ENCODE measurements at places on chromosomes 13 and 19. TPM values are rescaled to one million over a fixed set of nuclear protein-coding genes. Genes with fewer than 3 reads are reported as not detected.

Gene NAPSA
- polyA plus RNA-seq: 3.3 TPM

Gene ZNF749
- 12.4 TPM for polyA plus RNA-seq

Gene LMTK3
- 76.5 TPM for polyA plus RNA-seq

Gene ATP4A
- 0.30 TPM for polyA plus RNA-seq

Gene SIRT6
- 45.4 TPM for polyA plus RNA-seq

Gene MAST1
- polyA plus RNA-seq: 112 TPM

GRCh38 chr13:48068952-48069351 is 26.0 kb downstream of the MED4 start:
- no peak for DNase-seq
- no peaks in the 10 kb centered on the region for H3K27me3 ChIP-seq
- H3K27ac ChIP-seq: no peak overlapping the region
- H3K4me1 ChIP-seq: no peaks in the 10 kb centered on the region
- no peak overlapping the region for H3K4me3 ChIP-seq

GRCh38 chr19:58042495-58043340 is 8.9 kb downstream of the ZSCAN1 start:
- no peak for DNase-seq
- peaks cover 12% of the 10 kb centered on the region for H3K4me1 ChIP-seq
- no peaks in the 10 kb centered on the region for H3K27me3 ChIP-seq
- no peak overlapping the region for H3K4me3 ChIP-seq
- H3K36me3 ChIP-seq: peaks cover 47% of the 10 kb centered on the region

GRCh38 chr19:46571495-46571894 is 29.6 kb upstream of the CALM3 start:
- H3K4me3 ChIP-seq: no peak overlapping the region
- no peak overlapping the region for H3K27ac ChIP-seq
- DNase-seq: no peak
- no peaks in the 10 kb centered on the region for H3K36me3 ChIP-seq
- no peaks in the 10 kb centered on the region for H3K27me3 ChIP-seq

DNA sequence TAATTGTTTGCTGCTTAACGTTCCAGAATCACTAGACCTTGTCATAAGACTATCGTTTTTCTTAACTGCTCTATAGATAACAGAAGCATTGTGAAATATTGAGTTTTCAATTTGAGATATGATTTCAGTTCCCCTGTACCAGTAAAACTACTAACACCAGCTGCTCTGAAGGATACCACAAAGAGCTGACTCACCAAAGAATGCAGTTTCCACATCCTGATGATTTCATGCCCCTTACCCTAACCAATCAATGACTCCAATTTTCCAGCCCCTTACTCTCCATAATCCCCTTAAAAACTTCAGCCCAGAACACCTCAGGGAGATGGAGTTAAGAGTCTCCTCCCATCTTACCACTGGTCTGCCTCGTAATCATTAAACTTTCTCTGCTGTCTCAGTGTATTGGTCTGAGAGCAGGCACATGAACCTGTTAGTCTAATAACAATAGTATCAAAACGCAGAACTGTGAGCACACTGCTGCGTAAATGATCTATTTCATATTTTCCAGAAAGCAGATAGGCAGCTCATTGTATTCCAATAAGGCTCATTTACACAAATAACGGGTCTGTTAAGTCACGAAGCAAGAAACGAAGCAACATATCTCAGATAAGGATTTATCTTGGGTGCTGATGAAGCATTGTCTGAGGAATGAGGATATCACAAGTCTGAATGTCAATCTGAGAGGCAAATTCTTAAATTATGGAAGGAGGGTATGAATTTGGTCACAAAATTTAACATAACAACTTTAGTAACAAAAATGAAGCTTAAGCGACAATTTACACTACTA is 14.1 kb upstream of the CCNA1 start:
- no peak for DNase-seq
- H3K36me3 ChIP-seq: no peaks in the 10 kb centered on the region
- H3K27ac ChIP-seq: no peak overlapping the region
- no peak overlapping the region for H3K4me3 ChIP-seq

GRCh38 chr13:24196593-24197197 is 36.2 kb downstream of the SPATA13 start:
- no peak overlapping the region for H3K27ac ChIP-seq
- no peak overlapping the region for H3K4me3 ChIP-seq
- no peaks in the 10 kb centered on the region for H3K27me3 ChIP-seq
- DNase-seq: no peak
- H3K4me1 ChIP-seq: no peaks in the 10 kb centered on the region

DNA sequence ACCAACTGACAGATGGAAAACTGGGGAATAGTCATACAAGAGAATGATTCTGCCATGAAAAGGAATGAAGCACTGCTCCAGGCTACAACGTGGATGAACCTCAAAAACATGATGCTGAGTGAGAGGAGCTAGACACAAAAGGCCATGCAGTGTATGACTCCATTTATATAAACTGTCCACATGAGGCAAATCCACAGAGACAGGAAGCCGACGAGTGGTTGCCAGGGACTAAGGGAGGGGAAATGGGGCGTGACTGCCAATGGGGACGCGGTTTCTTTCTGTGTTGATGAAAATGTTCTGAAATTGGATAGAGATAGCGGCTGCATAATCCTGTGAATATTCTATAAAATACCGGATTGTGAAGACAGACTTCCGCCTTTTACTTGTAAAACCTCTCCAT is 10.2 kb downstream of the SMIM7 start:
- H3K4me3 ChIP-seq: no peak overlapping the region
- H3K27me3 ChIP-seq: no peaks in the 10 kb centered on the region

DNA sequence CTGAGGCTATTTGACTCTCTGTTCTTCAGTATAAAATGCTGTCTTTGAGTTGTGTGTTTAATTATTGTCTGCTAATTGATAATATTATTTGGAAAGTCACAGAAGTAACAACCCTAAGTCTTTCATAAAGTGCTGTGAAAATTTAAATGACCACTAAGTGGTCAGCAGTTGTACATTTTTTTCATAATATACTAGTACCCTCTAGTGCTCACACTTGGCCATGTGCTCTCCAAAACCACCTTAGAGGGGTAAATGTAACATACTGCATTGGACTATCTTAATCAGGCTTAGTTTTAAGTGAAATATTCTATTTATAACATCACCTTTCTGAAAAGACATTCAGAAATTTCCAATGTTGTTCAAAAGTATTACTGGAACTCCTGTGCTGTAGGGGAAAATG is 745.3 kb downstream of the GPC5 start:
- H3K4me3 ChIP-seq: no peak overlapping the region
- no peaks in the 10 kb centered on the region for H3K27me3 ChIP-seq
- no peaks in the 10 kb centered on the region for H3K36me3 ChIP-seq
- H3K4me1 ChIP-seq: no peaks in the 10 kb centered on the region
- no peak for DNase-seq

GRCh38 chr19:17957149-17957849 is 9.6 kb upstream of the KCNN1 start:
- H3K4me1 ChIP-seq: peaks cover 17% of the 10 kb centered on the region
- DNase-seq: no peak
- no peak overlapping the region for H3K27ac ChIP-seq
- no peak overlapping the region for H3K4me3 ChIP-seq
- peaks cover 17% of the 10 kb centered on the region for H3K27me3 ChIP-seq

- H3K27me3 ChIP-seq: no peaks in the 10 kb centered on the region
- H3K4me1 ChIP-seq: peaks cover 7% of the 10 kb centered on the region
- H3K27ac ChIP-seq: no peak overlapping the region
- H3K4me3 ChIP-seq: no peak overlapping the region
- no peak for DNase-seq
Measured at GRCh38 chr19:7101498-7102253, 32.2 kb downstream of the ZNF557 start.

GRCh38 chr19:30362156-30362754 is 9.9 kb upstream of the ZNF536 start:
- H3K36me3 ChIP-seq: peaks cover 5% of the 10 kb centered on the region
- no peak overlapping the region for H3K4me3 ChIP-seq
- H3K27ac ChIP-seq: no peak overlapping the region
- no peaks in the 10 kb centered on the region for H3K27me3 ChIP-seq

DNA sequence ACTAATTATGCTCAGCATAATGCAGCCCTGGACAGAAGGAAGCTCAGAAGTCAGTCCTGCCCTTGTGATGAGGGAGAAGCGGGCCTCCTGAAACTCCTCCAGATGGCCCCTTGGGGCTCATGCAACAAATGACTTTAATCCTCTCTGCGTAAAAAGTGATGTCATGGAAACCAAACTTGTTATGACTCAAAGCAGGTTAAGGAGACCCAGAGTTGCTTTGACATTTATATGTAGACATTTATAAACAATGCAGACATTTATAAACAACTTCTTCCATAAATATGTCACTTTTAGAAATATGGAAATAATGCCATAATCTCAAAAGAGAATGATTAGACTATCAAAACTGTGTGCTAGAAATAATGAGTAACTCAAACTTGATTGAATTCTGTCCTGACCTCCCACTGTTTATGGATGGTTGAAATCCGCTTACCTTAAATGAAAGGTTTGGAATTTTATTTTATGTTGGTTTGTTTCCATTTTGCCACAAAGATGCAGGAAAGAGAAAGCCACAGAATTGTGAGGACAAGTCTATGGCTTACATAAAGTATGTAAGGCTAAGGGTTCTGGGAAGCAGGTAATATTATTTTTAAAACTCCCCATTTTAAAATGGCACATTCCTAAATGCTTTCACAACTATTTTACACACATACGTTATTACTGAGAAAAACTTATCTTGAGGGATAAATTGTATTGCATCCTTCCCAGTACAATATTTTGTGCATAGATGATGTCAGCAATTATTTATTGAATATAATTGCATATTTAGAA is 73.7 kb downstream of the CYSLTR2 start:
- H3K4me3 ChIP-seq: no peak overlapping the region
- no peaks in the 10 kb centered on the region for H3K4me1 ChIP-seq
- H3K36me3 ChIP-seq: no peaks in the 10 kb centered on the region
- H3K27ac ChIP-seq: no peak overlapping the region
- no peak for DNase-seq
- H3K27me3 ChIP-seq: no peaks in the 10 kb centered on the region

GRCh38 chr19:41339936-41340335 is 13.8 kb downstream of the TGFB1 start:
- H3K27ac ChIP-seq: no peak overlapping the region
- H3K4me1 ChIP-seq: no peaks in the 10 kb centered on the region
- H3K27me3 ChIP-seq: no peaks in the 10 kb centered on the region

DNA sequence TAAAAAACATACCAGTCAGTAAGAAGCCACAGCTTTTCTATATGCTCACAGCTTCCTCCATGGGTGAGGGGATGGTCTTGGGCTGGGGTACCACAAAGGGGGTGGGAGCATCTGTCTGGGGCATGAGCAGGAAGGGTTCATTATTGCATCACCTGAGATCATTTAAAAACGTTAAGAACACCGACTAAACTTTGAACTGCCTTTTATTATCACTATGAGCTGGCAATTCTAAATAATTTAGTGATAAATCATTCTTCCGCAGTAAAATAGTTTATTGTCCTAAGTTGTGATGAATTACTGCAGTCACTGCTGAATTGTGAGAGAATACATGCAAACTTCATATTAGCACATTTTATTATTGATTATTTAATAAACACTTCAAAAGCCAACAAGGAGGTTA is 71.6 kb downstream of the KL start:
- no peak overlapping the region for H3K27ac ChIP-seq
- H3K4me1 ChIP-seq: peaks cover 4% of the 10 kb centered on the region
- no peak for DNase-seq
- no peak overlapping the region for H3K4me3 ChIP-seq
- H3K27me3 ChIP-seq: no peaks in the 10 kb centered on the region
- no peaks in the 10 kb centered on the region for H3K36me3 ChIP-seq

DNA sequence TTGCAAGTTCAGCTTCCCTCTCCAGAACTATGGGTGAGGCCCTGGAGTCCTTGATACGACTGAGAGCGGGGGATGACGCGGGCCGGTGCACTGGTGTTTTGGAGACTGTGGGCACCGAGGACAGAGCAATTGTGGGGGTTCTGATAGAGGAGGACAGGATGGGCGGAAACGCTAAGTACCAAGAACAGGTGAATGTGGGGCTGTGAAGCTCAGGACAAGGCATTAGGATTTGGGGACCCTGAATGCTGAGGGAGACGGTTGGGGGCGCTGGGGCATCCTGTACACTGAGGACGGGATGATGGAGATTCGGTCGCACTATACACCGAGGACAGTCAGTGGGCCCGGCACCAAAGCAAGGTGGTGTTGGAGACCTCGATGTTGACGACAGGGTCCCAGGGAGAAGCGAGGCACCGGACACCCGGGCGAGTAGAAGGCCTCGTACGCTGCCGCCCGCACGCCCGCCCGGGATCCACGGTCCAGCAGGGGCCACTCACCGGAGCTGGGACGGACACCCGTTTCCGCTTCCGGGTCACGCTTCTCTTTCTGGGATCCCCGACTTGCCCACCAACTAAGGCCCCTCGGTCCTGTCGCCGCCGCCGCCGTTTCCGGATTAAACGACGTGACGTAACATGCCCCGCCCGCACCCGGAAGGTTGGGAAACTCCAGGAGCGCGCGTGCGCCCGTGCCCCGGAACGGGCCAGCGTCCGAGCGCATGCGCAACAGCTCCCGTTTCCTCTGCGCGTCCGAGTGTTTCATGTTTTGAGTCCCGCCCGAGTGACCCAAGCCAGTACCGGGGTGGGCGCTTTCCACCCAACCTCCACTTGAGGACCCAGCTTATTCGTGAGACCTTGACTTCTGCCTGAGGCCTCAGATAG is at the start of gene CHMP2A:
CHMP2A (minus strand) TSS at position 612 of the 875 bp plus-strand sequence. CDS start 893 bp downstream, outside the sequence.
- H3K27me3 ChIP-seq: no peaks in the 10 kb centered on the region
- peak within 1 kb of the TSS; percentile 97 for H3K27ac ChIP-seq
- H3K4me1 ChIP-seq: peaks cover 56% of the 10 kb centered on the region
- H3K4me3 ChIP-seq: peak within 1 kb of the TSS; percentile 82
- peaks cover 61% of the 10 kb centered on the region for H3K36me3 ChIP-seq
